ENCODE measurements at places on chromosomes 2 and 18. TPM values are rescaled to one million over a fixed set of nuclear protein-coding genes. Genes with fewer than 3 reads are reported as not detected.

DNA sequence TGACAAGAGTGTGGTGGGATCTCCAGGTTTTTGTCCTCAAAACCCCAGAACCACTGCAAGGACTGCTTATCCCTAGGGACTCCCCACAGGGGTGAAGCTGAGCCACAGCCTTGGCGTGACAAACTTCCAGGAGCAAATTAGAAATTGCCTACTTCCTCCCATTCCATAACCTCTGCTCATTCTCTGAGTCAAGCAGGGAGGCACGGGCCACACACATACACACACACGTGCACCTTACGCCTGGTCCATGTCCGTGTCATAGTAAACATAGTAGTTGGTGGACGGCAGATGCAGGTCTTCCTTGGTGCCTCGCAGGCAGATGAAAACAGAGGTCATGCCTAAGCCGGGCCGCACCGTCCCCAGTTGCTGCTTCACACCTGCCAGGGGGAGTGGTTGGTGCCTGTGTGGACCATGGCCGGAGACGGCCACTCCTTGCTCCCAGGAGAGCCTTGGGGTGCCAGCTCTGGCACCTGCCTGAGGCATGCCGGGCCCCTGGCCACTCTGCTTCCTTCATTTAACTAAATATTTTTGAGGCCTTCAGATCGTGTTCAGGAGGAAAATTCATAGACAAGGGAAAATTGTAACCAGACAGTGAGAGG is 9.9 kb downstream of the RETSAT start:
- no peak for ATAC-seq

- ATAC-seq = no peak
These were observed 42.5 kb downstream of the LYPD1 start for GRCh38 chr2:132627536-132627935.

- no peak for ATAC-seq
These were observed 270.1 kb downstream of the RDH14 start for GRCh38 chr2:18290386-18290785.

- ATAC-seq = no peak
These were observed 201.0 kb downstream of the NDUFA10 start for GRCh38 chr2:239824046-239824694.

DNA sequence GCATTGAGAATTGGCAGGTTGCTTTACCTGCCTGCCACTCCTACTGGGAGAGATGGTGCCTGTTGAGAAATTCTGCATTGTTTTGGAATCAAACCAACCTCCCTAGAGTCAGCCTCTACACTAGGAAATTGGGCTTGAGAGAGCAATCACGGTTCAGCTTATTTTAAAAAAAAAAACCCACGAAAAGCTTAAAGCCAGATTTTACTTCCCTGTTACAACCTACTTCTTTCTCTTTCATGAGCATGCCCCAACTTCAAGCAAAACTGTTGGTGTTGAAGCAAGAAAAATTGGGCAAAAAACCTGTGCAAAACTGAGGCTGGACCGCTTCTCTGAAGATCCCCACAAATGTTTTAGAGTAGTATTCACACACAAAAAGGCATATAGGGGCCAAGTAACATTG is 134.6 kb upstream of the ZEB2 start:
- ATAC-seq = no peak

Gene CRYGC
- total RNA-seq = not detected
